Stimulated activated CD8-positive, alpha-beta memory T cell treated with anti-CD3 and anti-CD28 coated beads, Interleukin-7, amount 100 ng/mL, for 24 hours (primary cell): ENCODE measurements at places on chromosomes 13 and 19.

DNA sequence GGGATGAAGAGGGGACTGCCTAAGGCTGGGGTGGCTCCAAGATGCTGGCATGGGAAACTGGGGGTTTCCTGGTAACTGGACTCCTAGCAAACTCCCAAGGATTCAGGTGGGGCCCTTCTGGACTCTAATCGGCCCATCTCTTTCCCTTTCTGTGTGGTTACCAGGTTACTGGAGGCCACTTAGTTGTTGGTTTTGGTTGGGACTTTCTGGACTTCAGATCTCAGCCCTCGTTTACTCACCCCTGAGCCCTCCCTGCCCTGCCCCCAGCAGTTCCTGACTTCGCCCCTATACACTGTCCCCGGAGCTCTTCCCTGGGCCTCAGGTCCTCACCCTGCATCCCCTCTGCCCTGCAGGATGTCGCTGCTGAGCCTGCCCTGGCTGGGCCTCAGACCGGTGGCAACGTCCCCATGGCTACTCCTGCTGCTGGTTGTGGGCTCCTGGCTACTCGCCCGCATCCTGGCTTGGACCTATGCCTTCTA is 328 bp downstream of the CYP4F12 start:
- no peak for DNase-seq

GRCh38 chr19:16702123-16702522 is 17.5 kb upstream of the NWD1 start:
- DNase-seq = no peak

- no peak for DNase-seq
Observed at GRCh38 chr19:8699908-8700307, 1.3 kb upstream of the ACTL9 start.

GRCh38 chr13:66659286-66659685 is 570.9 kb downstream of the PCDH9 start:
- no peak for DNase-seq

GRCh38 chr19:29216021-29216420 is 3.1 kb upstream of the UQCRFS1 start:
- DNase-seq = no peak

- DNase-seq = no peak
Observed at GRCh38 chr13:43085545-43085944, 62.2 kb downstream of the DNAJC15 start.

- no peak for DNase-seq
Observed at GRCh38 chr13:114339857-114340534, 25.7 kb downstream of the CHAMP1 start.

DNA sequence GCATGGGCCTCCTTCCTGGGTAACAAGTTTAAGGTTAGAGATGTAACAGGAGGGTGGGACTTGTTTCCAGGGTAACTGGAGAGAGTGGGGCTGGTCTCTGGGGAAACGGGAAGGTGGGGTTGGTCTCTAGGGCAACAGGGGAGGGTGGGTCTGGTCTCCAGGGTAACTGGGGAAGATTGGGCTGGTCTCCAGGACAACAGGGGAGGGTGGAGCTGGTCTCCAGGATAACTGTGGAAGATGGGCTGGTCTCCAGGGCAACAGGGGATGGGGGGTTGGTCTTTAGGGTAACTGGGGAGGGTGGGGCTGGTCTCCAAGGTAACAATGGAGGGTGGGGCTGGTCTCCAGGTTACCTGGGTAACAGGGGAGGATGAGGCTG is 36.5 kb downstream of the SPTBN4 start:
- DNase-seq = no peak

- no peak for DNase-seq
Observed at GRCh38 chr13:111115965-111116521, 933 bp downstream of the ARHGEF7 start.

- DNase-seq = no peak
Observed at GRCh38 chr19:18167011-18167410, 6.6 kb upstream of the IFI30 start.

GRCh38 chr13:30017880-30018279 is 167.5 kb upstream of the UBL3 start:
- DNase-seq = no peak

DNA sequence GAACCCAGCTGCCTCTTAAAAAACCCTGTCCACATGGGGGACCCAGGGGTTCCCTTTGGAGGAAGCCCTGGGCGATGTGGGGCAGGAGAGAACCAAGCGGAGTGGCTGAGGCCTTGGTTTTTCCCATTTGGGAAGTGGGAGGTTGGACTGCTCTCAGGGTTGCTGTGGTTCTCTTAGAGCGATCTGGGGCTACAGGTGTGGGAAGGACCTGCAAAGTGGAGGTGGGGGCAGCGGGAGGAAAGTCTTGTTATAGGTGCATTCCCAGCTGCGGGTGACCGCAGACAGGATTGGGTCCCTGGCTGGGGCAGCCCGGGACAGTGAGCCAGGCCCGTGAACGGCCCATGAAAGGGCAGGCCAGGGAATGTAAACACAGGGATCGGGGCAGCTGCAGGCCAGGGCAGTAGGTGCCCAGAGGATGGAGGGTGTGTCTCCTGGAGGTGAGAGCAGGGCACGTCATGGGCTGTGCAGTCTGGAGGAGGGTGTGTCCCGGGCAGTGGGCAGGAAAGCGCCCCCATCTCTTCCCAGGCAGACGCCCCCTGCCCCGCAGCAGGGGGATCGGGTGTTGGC is 814 bp downstream of the SLC25A23 start:
- DNase-seq = no peak

GRCh38 chr19:9043524-9043923 is 33.3 kb upstream of the MUC16 start:
- no peak for DNase-seq

GRCh38 chr13:85277748-85278147 is 521.5 kb downstream of the SLITRK6 start:
- no peak for DNase-seq

- DNase-seq = no peak
Observed at GRCh38 chr19:48740164-48740972, at the start of gene RASIP1. RASIP1 (minus strand) TSS chr19:48740610; CDS start chr19:48740282, 328 bp downstream.

DNA sequence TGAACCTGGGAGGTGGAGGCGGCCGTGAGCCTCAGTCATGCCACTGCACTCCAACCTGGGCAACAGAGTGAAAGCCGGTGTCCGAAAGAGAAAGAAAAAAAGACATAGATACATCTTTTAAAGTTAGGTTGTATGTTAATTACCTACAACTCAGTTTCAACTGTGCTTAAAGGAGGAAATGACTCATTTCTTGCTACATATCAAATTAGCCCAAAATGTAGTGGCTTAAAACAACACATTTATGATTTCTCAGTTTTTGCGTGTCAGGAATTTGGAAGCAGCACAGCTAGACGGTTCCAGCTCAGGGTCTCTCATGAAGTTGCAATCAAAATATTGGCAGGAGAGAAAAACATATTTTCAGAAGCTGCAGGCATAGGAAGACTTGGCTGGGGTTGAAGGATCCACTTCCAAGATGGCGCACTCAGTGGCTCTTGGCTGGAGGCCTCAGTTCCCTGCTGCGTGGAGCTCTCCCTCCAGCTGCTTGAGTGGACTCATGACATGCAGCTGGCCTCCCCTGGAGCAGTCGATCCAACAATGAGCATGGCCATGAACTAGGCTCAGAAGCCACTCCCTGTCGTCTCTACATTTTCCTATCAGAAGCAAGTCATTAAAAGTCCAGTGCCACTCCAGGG is 7.1 kb downstream of the LDLR start:
- no peak for DNase-seq

- DNase-seq = no peak
Observed at GRCh38 chr19:16661480-16662034, 618 bp downstream of the TMEM38A start.

GRCh38 chr13:100815476-100816046 is 141.0 kb upstream of the TMTC4 start:
- no peak for DNase-seq

GRCh38 chr13:50306156-50306555 is 290.9 kb downstream of the KCNRG start:
- no peak for DNase-seq

GRCh38 chr19:5042556-5042955 is 73.6 kb downstream of the KDM4B start:
- DNase-seq = no peak

GRCh38 chr19:34171539-34171876 is 796 bp upstream of the LSM14A start:
- DNase-seq = peak; percentile 12

DNA sequence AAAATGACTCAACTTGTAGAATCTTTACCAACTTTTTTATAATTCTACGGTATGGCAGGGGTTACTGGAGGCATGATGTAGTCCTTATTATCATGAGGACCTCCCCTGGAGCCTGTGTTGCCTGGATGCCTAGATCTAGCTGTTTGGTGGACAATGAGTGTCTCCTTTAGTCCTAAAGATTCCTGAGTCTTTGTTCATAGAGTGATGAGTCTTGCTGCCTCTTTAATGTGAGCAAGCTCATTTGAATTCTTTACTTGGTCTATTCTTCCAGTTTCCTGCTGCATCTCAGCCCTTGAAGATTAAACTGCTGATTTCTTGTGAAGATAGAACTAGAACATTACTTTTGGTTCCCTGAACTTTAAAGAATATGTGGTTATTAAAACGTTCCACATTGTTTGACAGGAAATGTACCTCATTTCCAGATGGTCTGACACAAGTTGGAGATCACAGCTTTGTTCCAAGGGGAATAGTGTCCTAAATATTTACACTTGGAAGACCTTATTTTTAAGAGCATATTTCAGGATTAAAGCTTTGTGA is 51.9 kb downstream of the SLAIN1 start:
- no peak for DNase-seq

DNA sequence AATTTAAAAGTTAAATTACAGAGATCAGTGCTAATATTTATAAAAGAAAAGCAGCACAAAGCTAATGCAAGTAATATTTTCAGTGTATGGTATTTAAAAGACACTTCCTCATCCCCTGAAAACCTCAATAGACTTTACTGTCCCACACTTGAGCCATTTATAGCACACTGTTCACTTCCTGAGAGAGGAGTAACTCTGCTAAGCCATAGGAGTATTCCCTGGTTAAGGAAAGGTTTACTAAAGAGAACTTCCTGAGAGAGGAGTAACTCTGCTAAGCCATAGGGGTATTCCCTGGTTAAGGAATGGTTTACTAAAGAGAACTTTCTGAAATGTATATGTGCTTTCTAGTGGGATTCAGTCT is 159.4 kb downstream of the NHLRC3 start:
- DNase-seq = no peak

DNA sequence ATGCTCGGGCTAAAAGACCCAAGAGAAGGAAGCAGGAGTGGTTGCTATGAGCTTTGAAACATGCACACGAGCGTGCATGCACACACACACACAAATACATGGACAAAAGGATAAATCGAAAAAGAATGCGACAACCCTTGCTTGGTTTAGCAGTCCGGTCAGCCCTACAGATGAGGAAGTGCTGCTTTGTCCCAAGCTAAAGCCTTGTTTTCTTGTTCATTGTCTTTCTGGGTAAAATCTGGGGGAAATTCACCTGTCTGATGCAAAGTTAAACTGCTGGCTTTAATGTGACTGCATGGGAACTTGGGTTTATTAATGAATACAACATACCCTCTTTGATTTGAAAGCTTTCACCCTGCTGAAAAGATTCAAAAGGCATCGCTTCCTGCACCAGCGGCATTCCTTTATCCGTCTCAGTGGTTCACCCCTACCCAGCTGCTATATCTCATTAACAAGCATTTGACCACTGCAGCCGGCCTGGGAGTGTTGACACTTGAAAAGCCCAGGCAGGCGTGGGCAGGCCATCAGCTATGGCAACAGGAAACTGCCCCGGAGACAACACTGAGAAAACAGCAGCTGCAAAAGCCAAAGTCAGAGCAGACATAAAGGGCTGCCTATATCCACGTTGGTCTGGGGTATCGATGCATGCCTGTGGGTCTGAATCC is 301.7 kb downstream of the NDFIP2 start:
- DNase-seq = no peak

DNA sequence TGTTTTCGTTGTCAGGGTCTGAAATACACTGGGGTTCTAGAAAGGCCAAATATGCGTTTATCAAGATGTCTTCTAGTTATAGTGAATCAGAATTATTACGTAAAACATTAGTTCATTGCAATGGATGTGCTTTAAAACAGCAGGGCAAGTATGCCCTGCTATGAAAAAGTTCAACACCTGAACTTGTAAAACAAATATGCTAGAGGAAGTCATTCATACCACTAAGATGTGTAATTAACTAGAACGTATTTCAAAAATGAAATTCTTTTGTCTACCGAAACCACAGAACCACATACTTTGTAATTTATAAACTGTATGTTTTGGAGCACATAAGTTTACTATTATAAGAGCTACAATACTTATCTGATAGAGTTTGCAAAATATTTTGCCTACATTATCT is 266.2 kb downstream of the KCTD12 start:
- DNase-seq = no peak

GRCh38 chr19:3808420-3809143 is 22.4 kb upstream of the MATK start:
- no peak for DNase-seq

- DNase-seq = no peak
Observed at GRCh38 chr19:51593138-51593890, 22.2 kb downstream of the ZNF175 start.

- DNase-seq = no peak
Observed at GRCh38 chr19:41998246-41999020, 4.4 kb upstream of the ATP1A3 start.

- DNase-seq = no peak
Observed at GRCh38 chr13:51271528-51272085, 49.4 kb downstream of the FAM124A start.

GRCh38 chr19:6261883-6262282 is 17.9 kb downstream of the MLLT1 start:
- DNase-seq = no peak

DNA sequence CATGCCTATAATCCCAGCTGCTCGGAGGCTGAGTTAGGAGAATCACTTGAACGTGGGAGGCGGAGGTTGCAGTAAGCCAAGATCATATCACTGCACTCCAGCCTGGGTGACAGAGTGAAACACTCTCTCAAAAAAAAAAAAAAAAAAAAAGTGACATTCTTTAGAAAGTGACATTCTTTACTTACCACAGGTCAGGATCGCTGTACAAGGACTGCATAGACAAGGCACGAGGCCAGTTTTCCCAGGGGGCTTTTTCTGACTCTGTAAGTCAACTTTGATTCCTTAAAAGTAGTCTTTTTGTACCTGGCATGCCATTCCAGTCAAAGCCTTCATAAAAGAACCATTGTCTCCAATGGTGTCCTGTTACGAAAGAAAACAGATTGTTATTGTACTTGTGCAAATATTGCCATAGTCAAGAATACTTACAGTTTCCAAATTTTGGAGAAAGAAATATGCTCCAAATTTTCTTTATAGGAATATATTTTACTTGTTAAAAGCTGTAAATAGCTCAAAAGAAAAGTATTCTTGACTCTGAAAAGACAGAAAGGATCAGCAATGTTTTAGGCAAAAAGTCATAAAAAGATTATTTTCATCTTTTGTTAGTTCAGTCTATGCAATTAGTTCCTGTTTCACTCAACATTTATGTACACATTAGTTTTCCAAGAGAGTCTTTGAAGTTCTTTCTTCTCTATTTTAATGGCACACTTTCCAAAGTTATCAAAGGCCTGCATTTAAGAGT is 39.3 kb downstream of the CEACAM1 start:
- no peak for DNase-seq

GRCh38 chr19:15331419-15332310 is 674 bp downstream of the BRD4 start:
- peak; percentile 14 for DNase-seq
